ENCODE measurements at places on chromosomes 3 and 15. TPM values are rescaled to one million over a fixed set of nuclear protein-coding genes. Genes with fewer than 3 reads are reported as not detected.

Gene MKRN3
- 0.24 TPM for total RNA-seq

DNA sequence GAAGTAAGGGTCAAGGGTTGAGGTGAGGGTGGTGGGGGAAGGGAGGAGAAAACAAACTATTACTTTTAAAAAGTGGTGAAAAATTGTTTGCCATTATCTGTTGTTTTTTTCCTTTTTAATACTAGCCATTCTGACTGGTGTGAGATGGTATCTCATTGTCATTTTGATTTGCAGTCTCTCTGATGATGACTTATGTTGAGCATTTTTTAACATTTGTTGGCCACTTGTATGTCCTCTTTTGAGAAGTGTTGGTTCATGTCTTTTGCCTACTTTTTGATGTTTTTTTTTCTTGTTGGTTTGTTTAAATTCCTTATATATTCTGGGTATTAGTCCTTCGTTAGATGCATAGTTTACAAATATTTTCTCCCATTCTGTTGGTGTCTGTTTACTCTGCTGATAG lies 185.9 kb upstream of the ANKRD28 start:
- DNase-seq, result no peak
- H3K27me3 ChIP-seq, result no peaks in the 10 kb centered on the region

Gene THAP10
- 2.3 TPM for total RNA-seq

GRCh38 chr3:31284776-31285175 lies 247.9 kb upstream of the STT3B start:
- H3K27ac ChIP-seq, result no peak overlapping the region
- H3K36me3 ChIP-seq, result no peaks in the 10 kb centered on the region
- no peaks in the 10 kb centered on the region for H3K27me3 ChIP-seq
- H3K4me3 ChIP-seq, result no peak overlapping the region
- no peak for DNase-seq
- H3K4me1 ChIP-seq, result no peaks in the 10 kb centered on the region

GRCh38 chr3:124999317-124999716 lies 56.5 kb downstream of the HEG1 start:
- H3K27me3 ChIP-seq, result no peaks in the 10 kb centered on the region
- no peak overlapping the region for H3K27ac ChIP-seq
- H3K4me1 ChIP-seq, result no peaks in the 10 kb centered on the region
- no peak for DNase-seq
- H3K4me3 ChIP-seq, result no peak overlapping the region

GRCh38 chr3:99625237-99625622 lies 13.2 kb upstream of the COL8A1 start:
- no peak overlapping the region for H3K4me3 ChIP-seq
- H3K36me3 ChIP-seq, result no peaks in the 10 kb centered on the region
- DNase-seq, result no peak
- H3K27ac ChIP-seq, result no peak overlapping the region
- no peaks in the 10 kb centered on the region for H3K4me1 ChIP-seq
- H3K27me3 ChIP-seq, result no peaks in the 10 kb centered on the region

- H3K36me3 ChIP-seq, result no peaks in the 10 kb centered on the region
- peak overlapping the region; percentile 62 for H3K27ac ChIP-seq
- DNase-seq, result no peak
- peaks cover 22% of the 10 kb centered on the region for H3K4me1 ChIP-seq
Observed at GRCh38 chr3:149299938-149300801, 33.3 kb downstream of the TM4SF18 start.

GRCh38 chr15:95202569-95203349 lies 971.4 kb downstream of the MCTP2 start:
- H3K4me1 ChIP-seq, result no peaks in the 10 kb centered on the region
- no peak overlapping the region for H3K27ac ChIP-seq
- no peak for DNase-seq
- H3K4me3 ChIP-seq, result no peak overlapping the region
- H3K36me3 ChIP-seq, result no peaks in the 10 kb centered on the region

Gene IL17RC
- total RNA-seq, result 27.0 TPM

Gene PLEKHO2
- total RNA-seq, result 11.8 TPM

Gene HTR3E
- not detected for total RNA-seq

Gene C3orf62
- 2.1 TPM for total RNA-seq

Gene NEK10
- total RNA-seq, result 0.64 TPM

GRCh38 chr15:98812716-98813446 lies 164.5 kb downstream of the IGF1R start:
- no peaks in the 10 kb centered on the region for H3K4me1 ChIP-seq
- H3K36me3 ChIP-seq, result no peaks in the 10 kb centered on the region
- DNase-seq, result no peak
- H3K4me3 ChIP-seq, result no peak overlapping the region
- H3K27me3 ChIP-seq, result no peaks in the 10 kb centered on the region

Gene CPNE9
- total RNA-seq, result not detected

Gene RBPMS2
- total RNA-seq, result 6.9 TPM

- no peak overlapping the region for H3K4me3 ChIP-seq
- H3K27ac ChIP-seq, result no peak overlapping the region
- DNase-seq, result peak; percentile 37
- H3K27me3 ChIP-seq, result no peaks in the 10 kb centered on the region
- H3K4me1 ChIP-seq, result no peaks in the 10 kb centered on the region
- no peaks in the 10 kb centered on the region for H3K36me3 ChIP-seq
Observed at GRCh38 chr3:52339612-52340011, 23.5 kb downstream of the DNAH1 start.

- H3K27me3 ChIP-seq, result no peaks in the 10 kb centered on the region
- peaks cover 23% of the 10 kb centered on the region for H3K4me1 ChIP-seq
- H3K4me3 ChIP-seq, result peak within 1 kb of the TSS; percentile 47
- DNase-seq, result peak; percentile 51
Observed at GRCh38 chr3:123448536-123449101, at the start of gene ADCY5. Gene ADCY5, minus strand, starts transcription at chr3:123449090. Its CDS starts 545 bp downstream, at chr3:123448545.

DNA sequence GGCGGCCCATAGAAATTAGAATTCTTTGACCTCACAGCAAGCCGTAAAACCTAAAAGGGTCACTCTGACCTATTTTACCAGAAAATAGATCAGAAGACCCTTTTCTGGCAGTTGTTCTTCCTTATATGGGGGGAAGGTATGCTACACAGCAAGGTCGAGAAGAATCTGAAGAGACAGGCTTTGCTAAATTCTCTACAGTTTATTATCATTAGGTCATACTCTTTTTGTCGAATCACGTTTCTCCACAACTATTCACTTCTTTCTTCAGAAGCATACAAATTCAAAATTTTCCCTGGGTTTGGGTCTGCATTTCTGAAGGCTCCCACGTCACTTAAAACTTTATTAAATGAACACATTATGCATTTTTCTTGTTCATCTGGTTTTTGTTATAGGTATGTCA lies 229.5 kb upstream of the GRM7 start:
- no peak for DNase-seq
- H3K4me1 ChIP-seq, result no peaks in the 10 kb centered on the region
- no peaks in the 10 kb centered on the region for H3K36me3 ChIP-seq
- no peaks in the 10 kb centered on the region for H3K27me3 ChIP-seq
- H3K27ac ChIP-seq, result no peak overlapping the region

DNA sequence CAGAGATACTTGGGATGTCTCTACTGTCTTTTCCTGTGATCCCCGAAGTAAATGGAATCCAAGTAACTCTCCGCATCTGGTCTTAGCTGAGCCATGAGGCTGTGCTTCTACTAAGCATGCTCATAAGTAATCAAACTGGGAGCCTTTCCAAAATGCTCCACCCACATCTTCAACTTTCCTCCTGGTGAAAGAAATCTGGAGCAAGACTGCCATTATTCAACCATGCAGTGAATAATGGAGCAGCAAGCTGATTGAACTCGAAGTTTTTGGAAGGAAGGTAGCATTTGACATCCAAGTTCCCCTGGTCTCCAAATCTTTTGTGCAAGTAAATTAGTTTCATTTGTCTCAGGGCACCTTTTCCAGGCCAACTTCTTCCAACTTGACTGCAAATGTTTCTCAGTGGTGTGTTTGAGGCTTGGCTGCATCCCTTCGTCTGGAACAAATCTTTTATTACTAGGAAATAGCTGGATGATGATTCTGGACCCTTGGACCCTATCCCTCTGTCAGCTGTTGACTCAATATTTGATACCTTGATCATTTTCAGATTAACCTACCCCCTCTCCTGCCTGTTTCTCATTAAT lies 19.4 kb downstream of the GXYLT2 start:
- no peak for DNase-seq
- H3K4me1 ChIP-seq, result peaks cover 7% of the 10 kb centered on the region
- no peak overlapping the region for H3K4me3 ChIP-seq
- no peaks in the 10 kb centered on the region for H3K36me3 ChIP-seq

DNA sequence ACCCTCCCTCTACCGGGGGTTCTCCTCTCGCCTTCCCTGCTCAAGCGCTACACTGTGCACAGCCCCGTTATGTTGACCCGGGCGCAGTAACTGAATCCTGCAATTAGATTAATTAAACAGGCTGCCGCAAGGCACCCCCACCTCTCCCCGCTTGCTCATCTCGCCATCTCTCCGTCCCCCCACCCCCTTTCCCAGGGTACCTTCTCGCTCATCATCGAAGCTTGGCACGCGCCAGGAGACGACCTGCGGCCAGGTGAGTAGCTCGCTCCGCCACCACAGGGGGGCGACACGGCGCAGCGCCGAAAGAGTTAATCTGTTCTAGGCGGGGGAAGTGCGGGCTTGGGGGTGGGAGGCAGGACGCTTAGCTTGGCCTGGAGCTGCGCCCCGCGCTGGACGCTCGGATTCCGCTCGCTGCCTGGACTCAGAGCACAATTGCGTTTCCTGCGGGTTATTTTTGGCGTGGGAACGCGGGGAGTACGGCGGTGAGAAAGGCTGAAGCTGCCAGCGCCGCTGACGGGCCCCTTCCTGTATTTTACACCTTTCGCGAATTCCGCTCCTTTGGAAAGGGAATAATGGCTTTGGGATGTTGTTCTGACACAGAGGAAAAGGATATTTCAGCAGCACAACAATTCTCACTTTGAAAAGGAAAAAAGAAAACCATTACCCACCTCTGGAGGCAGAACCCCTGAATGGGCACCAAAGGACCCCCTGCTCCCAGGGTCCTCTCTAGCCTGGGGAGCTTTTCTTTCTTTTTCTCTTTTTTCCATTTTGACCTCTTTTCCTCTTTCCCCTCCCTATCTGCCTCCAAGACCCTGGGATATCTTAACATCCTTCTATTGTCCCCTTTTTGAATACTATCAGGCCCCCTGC lies 1.5 kb downstream of the DLL4 start:
- no peaks in the 10 kb centered on the region for H3K36me3 ChIP-seq
- H3K4me3 ChIP-seq, result peak overlapping the region; percentile 42
- peak; percentile 67 for DNase-seq
- H3K27me3 ChIP-seq, result peaks cover 21% of the 10 kb centered on the region
- H3K4me1 ChIP-seq, result no peaks in the 10 kb centered on the region

DNA sequence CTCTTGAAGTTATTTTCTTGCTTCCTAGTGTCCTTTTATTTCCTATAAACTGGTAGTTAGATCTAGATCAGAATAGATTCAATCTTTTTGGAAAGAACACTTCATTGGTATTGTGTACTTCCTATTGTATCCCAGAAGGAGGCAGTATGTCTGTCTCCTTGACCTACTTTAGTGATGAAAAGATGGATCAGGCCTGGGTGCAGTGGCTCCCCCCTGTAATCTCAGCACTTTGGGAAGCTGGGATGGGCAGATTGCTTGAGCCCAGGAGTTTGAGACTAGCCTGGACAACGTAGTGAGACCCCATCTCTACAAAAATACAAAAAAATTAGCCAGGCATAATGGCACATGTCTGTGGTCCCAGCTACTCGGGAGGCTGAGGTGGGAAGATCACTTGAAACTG lies 12.0 kb downstream of the BSN start:
- peaks cover 14% of the 10 kb centered on the region for H3K4me1 ChIP-seq
- no peak for DNase-seq
- no peaks in the 10 kb centered on the region for H3K27me3 ChIP-seq
- no peaks in the 10 kb centered on the region for H3K36me3 ChIP-seq
- H3K4me3 ChIP-seq, result no peak overlapping the region

Gene DUOXA1
- total RNA-seq, result not detected

GRCh38 chr3:87084868-87085267 lies 93.9 kb upstream of the VGLL3 start:
- no peak overlapping the region for H3K27ac ChIP-seq
- H3K27me3 ChIP-seq, result no peaks in the 10 kb centered on the region
- no peaks in the 10 kb centered on the region for H3K36me3 ChIP-seq
- H3K4me3 ChIP-seq, result no peak overlapping the region
- no peaks in the 10 kb centered on the region for H3K4me1 ChIP-seq
- DNase-seq, result no peak

GRCh38 chr3:50238549-50239026 lies 2.6 kb downstream of the GNAI2 start:
- peak; percentile 98 for DNase-seq
- peaks cover 49% of the 10 kb centered on the region for H3K4me1 ChIP-seq
- no peaks in the 10 kb centered on the region for H3K27me3 ChIP-seq

DNA sequence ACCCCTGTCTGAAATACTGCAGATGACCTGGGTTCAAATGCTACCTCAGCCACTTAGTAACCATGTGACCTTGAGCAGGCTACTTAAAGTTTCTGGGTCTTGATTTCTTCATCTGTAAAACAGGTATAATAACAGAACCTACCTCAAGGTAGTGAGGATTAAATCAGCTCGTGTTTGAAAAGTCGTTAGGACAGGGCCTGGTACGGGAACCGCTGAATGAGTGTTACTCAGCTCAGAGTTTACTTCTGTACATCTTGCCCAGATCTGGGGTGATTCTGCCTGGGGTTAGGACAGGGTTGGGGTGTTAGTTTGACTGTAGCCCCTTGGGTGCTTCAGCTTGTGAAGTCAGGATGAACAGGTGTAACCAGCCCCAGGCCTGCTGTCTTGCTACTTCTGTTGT lies 1.8 kb downstream of the SEMA4B start:
- no peak overlapping the region for H3K27ac ChIP-seq
- H3K4me3 ChIP-seq, result no peak overlapping the region
- no peaks in the 10 kb centered on the region for H3K27me3 ChIP-seq
- H3K4me1 ChIP-seq, result peaks cover 18% of the 10 kb centered on the region

DNA sequence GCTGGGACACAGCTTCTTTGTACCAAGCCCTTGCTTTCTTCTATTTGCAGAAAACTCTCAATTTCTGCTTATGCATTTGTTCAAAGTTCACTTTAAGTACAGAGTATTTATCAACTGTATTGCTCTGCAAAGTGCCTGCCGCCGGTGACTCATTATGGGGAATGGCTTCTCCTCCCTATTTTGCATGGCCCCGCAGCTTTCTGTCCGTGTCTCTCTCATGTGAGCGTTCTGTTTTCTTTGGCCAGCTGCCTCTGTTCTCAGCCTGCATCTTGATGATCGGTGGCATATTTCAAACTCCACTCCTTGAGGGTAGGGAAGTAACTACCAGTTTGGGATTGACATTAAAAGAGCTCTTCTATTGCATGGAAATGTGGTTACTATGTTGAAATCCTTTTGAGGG lies 28.6 kb upstream of the ST8SIA2 start:
- no peak for DNase-seq
- H3K36me3 ChIP-seq, result no peaks in the 10 kb centered on the region
- H3K27ac ChIP-seq, result no peak overlapping the region
- H3K27me3 ChIP-seq, result no peaks in the 10 kb centered on the region
- H3K4me1 ChIP-seq, result no peaks in the 10 kb centered on the region
